ENCODE measurements at places on chromosomes 12 and 14. TPM values are rescaled to one million over a fixed set of nuclear protein-coding genes. Genes with fewer than 3 reads are reported as not detected.

DNA sequence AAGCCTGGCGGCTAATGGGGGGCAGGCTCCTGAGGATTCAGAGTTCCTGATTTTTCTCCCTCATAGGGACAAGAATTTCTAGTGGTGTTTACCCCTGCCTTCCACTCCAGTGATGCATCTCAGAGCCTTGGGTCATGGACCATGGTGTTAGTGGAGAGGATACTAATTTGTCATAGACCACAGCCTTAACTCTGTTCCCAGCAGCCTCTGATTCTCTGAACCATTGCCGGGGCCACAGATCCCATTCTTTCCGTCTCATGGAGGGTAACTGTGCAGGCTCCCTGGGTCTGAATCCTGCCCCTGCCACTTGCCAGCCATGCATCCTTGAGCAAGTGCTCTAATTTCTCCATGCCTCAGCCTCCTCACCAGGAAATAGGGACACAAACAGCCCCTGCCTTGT, 55.1 kb downstream of the RPH3A start:
- no peak for DNase-seq

The PLA2G1B gene
- total RNA-seq, result not detected

The SLC16A7 gene
- 4.5 TPM for total RNA-seq

The CD27 gene
- total RNA-seq, result not detected

DNA sequence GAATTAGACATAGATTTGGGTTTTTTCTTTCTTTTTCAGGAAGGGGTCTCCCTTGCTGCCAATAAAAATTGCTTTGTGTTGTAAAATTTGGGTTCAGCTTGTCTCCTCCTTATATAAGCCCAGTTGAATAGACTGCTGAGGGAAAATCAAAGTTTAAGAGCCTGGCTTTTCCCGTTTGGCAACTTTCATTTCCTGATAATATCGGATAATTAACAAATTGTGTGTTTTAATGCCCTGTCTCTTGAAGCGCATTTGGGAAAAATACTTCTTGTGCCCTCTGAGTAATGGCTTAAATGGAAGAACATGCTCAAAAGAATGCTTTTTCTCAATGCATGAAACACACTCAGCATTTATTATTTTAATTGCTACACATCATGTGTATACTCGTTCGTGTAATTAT, 198.0 kb upstream of the DCN start:
- DNase-seq, result no peak

DNA sequence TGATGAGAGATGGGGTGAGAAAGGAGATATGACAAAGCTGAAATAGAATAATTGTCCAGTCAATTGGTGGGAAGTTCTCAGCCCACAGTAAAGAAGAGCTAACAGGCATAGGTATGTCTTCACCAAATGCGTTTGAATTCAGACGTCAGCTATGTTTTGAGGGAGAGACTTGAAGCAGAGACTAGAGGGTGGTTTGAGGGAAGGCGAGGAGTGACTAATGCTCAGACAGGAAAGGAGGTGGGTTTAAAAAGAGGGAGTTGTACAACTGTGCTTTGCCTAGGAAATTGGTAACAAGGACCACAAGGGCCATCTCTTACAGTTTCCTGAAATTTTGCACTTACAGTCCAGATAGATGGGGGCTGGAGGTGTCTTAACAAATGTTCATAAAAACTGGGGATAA, 6.4 kb downstream of the JKAMP start:
- DNase-seq, result peak; percentile 14

DNA sequence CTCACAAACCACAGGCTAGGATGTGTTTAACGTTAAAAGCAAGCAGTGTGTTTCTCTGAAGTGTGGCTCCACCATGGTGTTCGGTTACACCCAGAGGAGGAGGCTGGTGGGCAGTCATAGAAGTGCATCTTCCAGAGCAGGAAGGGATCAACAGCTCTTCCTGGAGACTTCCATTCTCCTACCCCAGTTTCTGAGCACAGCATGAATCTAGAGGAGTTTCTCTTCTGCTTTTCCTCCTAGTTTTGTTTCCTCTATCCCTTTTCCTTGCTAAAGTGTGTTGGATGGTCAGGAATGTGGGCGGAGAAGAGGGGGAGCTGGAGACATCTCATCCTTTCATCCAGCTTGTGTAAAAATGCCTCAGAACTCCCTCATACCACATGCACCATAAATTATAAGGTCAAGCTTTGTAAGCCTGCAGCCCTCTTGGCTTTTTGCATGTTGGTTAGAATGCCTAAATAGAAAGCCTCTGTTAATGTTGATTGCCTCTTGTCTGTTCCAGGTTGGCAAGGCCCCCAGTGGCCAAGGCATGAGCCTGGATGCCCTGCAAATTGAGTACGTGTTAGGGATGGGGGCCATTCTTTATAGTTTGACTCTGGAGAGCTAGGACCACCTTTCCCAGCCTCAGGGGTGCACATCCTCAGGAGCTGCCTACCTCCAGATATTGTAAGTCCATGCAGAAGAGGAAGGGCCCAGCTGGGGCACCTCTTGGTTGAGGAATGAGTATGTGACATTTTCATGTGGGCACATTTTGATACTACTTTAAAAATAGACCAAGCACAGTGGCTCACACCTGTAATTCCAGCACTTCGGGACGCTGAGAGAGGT, 4.0 kb upstream of the CKAP4 start:
- peak; percentile 18 for DNase-seq

GRCh38 chr14:66619952-66620351, 112.0 kb downstream of the GPHN start:
- DNase-seq, result no peak

DNA sequence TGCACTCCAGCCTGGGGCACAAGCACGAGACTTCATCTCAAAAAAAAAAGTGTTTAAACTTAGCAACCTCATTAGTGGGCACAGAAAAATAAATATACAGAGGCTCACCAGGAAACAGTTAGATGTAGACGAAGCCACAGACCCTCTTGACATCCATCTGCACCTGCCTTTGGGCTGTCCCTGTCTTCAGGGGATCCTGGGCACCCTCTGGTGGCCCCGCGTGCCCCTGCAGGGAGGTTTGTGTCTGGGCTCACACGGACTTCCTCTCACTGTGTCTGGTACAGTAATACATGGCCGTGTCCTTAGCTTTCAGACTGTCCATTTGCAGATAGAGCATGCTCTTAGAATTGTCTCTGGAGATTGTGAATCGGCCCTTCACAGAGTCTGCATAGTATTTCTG, 916.5 kb downstream of the TMEM121 start:
- DNase-seq, result no peak

- DNase-seq, result peak; percentile 62
Measured at GRCh38 chr14:68788996-68789820, 3.7 kb downstream of the ZFP36L1 start.

The GUCY2C gene
- 0.09 TPM for total RNA-seq

The PAN2 gene
- total RNA-seq, result 15.4 TPM

DNA sequence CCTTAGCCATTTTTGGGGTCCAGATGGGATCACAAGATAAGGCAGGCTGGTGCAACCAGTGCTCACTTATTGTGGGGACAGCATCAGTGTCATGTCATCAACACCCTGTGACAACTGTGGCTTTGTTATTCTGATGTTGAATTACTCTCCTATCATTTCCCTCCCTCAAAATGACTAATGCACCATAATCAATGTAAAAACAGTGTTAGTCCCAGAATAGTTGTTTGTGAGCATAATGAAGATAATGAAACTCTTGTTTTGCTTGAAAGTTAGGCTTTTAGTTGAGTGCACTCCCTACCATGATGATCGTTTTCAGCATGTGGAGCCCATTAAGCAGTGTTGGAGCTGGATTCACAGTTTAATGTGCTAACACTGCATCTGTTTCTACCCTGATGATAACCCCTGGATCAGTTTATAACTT, 151.4 kb downstream of the TMTC2 start:
- DNase-seq, result no peak

The DENR gene
- 62.9 TPM for total RNA-seq

DNA sequence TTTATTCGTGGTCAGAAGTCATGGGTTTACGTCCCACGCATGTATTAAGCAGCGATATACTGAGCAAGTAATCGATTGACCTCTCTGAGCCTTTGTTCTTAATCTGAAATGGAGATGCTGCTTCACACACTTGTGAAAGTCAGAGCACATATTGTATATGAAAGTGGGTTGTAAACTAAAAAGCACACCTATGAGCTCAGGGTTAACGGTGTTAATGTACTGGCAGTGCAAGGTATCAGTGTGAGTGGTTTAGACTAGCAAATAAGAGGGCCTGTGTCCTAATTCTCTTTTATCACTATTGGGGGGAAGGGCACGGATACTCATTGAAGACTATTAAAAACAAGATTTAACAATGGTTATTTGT, 676 bp downstream of the MRPL42 start:
- no peak for DNase-seq

The DBX2 gene
- not detected for total RNA-seq

GRCh38 chr12:119457271-119457670, 122.7 kb downstream of the CCDC60 start:
- DNase-seq, result no peak

- no peak for DNase-seq
Measured at GRCh38 chr14:47102472-47102871, 450.9 kb upstream of the RPL10L start.

The TTC8 gene
- 26.6 TPM for total RNA-seq

- DNase-seq, result no peak
Measured at GRCh38 chr12:131444220-131445164, 266.4 kb upstream of the SFSWAP start.

DNA sequence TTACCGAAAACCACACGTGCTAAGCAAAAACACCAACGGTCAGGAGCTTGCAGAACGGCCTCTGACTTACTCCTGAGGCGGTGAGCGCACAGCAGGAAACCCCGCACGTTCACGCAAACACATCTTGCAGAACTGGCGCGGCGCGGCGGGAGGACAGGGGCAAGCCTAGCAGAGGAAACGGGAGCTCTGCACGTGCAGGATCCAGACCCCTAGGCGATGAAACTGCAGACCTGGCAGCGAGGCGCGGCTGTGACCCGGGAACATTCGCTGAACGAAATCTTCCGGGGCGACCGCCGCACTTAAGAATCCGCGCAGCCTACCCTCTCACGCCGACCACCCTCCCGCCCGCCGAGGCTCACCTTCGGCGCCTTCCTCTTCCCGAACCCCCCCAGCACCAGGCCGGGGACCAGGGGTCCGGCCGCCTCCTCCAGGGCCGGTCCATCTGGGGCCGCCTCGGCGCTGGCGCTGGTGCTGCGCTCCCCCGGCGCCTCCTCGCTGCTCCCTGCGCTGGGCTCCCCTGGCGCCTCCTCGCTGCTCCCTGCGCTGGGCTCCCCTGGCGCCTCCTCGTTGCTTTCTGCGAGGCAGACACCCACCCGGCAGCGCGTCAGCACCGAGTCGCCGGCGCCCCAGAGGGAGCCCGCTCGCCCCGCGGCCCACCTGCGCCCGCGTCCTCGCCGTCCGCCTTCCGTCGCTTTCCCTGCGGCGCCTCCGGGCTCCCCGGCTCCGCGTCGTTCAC, 615 bp downstream of the DDX51 start:
- DNase-seq, result no peak

- DNase-seq, result no peak
Measured at GRCh38 chr12:53935383-53936341, 3.0 kb upstream of the HOXC13 start.

The AKAP3 gene
- 1.4 TPM for total RNA-seq

The CRIP2 gene
- total RNA-seq, result 71.8 TPM

GRCh38 chr12:115097416-115097815, 413.4 kb upstream of the TBX3 start:
- no peak for DNase-seq

All from astrocyte (in vitro differentiated cells and primary cell).